ENCODE measurements at places on chromosomes 4 and X. TPM values are rescaled to one million over a fixed set of nuclear protein-coding genes. Genes with fewer than 3 reads are reported as not detected.

GRCh38 chr4:140641789-140642439 is 73.2 kb upstream of the UCP1 start:
- peak overlapping the region; percentile 53 for H3K27ac ChIP-seq
- H3K4me1 ChIP-seq = no peaks in the 10 kb centered on the region
- peaks cover 48% of the 10 kb centered on the region for H3K36me3 ChIP-seq
- DNase-seq = peak; percentile 56
- peak overlapping the region; percentile 46 for H3K4me3 ChIP-seq

DNA sequence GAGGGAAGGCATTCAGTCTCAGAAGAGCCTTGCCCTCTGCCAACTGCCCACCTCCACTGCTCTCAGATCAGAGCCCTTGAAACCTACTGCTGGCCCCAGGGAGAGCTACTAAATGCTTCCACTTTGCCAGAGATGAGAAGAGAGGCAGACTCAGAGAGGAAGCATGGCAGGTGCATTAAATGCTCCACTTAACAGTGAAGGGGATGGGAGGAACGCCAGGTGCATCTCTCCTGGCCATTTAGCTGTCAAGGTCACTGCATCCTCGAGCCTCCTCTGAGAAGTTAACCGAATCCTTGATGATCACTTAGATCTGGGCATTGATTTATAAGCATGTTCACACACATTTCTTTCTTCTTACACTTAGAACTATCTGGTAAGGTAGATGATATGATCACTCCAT is 15.0 kb downstream of the TRPC5 start:
- H3K4me1 ChIP-seq = no peaks in the 10 kb centered on the region
- DNase-seq = no peak
- H3K27ac ChIP-seq = no peak overlapping the region
- no peak overlapping the region for H3K4me3 ChIP-seq
- H3K36me3 ChIP-seq = no peaks in the 10 kb centered on the region
- H3K27me3 ChIP-seq = no peaks in the 10 kb centered on the region

GRCh38 chr4:145278341-145279121 is 98.1 kb upstream of the OTUD4 start:
- no peak overlapping the region for H3K27ac ChIP-seq
- H3K4me3 ChIP-seq = no peak overlapping the region
- no peaks in the 10 kb centered on the region for H3K27me3 ChIP-seq
- no peak for DNase-seq
- no peaks in the 10 kb centered on the region for H3K36me3 ChIP-seq
- no peaks in the 10 kb centered on the region for H3K4me1 ChIP-seq

- H3K4me3 ChIP-seq = no peak overlapping the region
- DNase-seq = no peak
- H3K27me3 ChIP-seq = no peaks in the 10 kb centered on the region
- H3K27ac ChIP-seq = no peak overlapping the region
These were observed 68.8 kb downstream of the TBL1X start for GRCh38 chrX:9533611-9534010.

- H3K36me3 ChIP-seq = no peaks in the 10 kb centered on the region
- no peak overlapping the region for H3K27ac ChIP-seq
- H3K27me3 ChIP-seq = no peaks in the 10 kb centered on the region
- no peak for DNase-seq
- H3K4me1 ChIP-seq = no peaks in the 10 kb centered on the region
These were observed 489.8 kb upstream of the CTSO start for GRCh38 chr4:156443488-156443887.

DNA sequence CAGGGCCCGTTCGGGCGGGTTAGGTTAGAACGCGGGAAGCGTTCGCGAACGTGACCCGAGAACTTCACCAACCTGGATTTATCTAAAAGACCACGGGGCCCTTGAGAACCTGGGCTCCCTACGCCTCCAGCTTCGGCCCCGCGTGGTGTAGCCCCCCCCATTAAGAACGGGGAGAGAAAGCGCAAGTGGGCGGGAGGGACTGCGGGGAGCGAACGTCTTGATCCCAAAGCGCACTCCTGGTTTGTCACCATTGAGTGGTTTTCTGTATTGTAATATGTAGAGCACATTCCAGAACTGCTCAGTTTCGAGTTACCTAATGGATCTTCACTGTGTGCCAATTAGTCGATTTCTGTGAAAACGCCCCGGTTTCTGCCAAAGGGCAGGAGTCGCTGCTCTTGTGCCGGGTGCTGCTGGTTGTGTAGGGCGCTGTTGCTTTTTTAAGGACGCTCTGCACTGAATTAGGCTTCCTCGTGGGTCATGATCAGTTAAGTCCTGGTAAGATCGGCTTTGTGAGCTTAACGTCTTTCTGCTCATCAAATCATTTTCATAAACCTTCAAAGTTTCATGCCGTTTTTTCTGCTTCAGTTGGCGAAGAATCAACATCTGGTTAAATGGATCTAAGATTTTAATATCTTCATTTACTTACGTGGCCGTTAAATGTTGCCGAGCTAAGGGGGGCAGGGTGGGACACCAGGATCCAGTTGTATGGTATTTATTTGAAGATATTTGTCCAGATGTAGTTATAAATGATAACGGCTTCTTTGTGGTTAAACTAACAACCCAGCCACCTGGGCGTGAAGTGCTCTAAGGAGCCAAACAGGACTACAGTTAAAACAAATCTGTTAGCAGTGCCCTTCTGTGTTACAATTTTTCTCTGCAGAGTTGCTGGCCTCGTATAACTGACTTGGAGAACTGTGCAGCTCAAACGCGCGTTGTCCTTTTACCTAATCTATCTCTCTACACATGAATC is 809 bp downstream of the MND1 start:
- peaks cover 14% of the 10 kb centered on the region for H3K4me1 ChIP-seq
- no peaks in the 10 kb centered on the region for H3K27me3 ChIP-seq
- no peaks in the 10 kb centered on the region for H3K36me3 ChIP-seq
- H3K27ac ChIP-seq = no peak overlapping the region
- peak; percentile 53 for DNase-seq

AMMECR1 gene
- total RNA-seq = 6.5 TPM

PPP1R2C gene
- not detected for total RNA-seq
